KG1 (cell line): ENCODE measurements at places on chromosomes 6 and 20.

GRCh38 chr6:150898399-150899170 is 33.1 kb downstream of the MTHFD1L start:
- no peak for DNase-seq

- DNase-seq, result no peak
These were observed 7.5 kb upstream of the BFSP1 start for GRCh38 chr20:17538517-17539170.

GRCh38 chr6:31727034-31727716 is 1.9 kb downstream of the DDAH2 start:
- no peak for DNase-seq

DNA sequence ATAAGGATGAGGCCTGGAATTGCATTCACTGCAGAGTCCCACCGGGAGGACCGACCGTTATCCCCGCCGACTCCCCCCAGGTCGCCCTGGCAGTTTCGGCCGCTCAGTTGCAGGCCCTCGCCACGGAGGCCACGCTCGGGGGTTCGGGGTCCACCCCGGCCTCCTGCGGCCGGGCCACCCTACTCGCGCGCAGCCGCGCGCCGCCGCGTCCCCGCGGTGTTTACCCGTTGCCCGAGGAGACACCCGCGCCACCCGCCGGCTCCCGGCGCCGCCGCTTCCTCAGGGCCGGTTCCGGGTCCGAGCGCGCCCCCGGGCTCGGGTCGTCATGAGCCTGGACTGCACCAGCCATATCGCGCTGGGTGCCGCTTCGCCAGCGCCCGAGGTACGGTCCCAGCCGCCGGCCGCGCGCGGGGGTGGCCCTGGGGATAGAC is at the start of gene CCDC170:
TSS of gene CCDC170 (plus strand) at position 214 of the 431 bp plus-strand sequence. CDS start at position 326, 112 bp downstream.
- no peak for DNase-seq

GRCh38 chr6:18752278-18753068 is 365.3 kb downstream of the RNF144B start:
- DNase-seq, result no peak
